Activated T-cell treated with anti-CD3 and anti-CD28 coated beads, Interleukin-2, amount 50 U/mL, for 72 hours (primary cell): ENCODE measurements at places on chromosomes 6 and 20. TPM values are rescaled to one million over a fixed set of nuclear protein-coding genes. Genes with fewer than 3 reads are reported as not detected.

DNA sequence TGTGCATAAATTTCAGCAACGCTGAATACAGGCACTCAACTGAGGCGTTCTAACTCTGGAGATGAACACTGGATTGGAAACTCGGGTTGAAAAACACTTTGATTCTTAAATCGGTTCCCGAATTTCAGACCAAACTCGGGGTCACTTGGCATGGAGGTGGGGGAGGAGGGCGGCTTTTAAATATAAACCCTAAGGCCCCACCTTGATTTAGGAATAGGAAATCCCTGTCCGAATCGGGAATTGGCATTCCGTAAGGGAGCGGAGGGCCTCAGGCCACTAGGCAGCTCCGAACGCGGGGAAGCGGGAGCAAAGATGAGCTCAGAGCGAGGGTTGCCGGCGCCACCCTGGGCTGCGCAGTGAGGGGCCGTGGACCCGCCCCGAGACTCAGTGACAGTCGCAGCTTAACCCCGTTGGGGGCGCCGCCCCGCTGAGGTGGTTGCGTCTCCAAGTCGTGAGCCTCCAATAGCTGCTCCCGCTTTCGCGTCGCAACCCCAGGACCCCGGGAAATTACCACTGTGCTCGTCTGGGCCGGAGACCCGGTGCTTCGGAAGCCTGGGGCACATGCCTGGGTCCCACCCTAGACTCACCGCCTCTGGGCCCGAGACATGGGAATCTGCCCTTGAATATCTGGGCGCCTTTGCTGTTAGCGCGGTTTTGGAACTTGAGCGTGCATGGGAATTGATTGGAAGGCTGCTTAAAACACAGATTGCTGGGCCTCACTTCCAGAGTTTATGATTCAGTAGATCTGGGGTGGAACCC, 4.6 kb upstream of the SIM1 start:
- DNase-seq = no peak

DNA sequence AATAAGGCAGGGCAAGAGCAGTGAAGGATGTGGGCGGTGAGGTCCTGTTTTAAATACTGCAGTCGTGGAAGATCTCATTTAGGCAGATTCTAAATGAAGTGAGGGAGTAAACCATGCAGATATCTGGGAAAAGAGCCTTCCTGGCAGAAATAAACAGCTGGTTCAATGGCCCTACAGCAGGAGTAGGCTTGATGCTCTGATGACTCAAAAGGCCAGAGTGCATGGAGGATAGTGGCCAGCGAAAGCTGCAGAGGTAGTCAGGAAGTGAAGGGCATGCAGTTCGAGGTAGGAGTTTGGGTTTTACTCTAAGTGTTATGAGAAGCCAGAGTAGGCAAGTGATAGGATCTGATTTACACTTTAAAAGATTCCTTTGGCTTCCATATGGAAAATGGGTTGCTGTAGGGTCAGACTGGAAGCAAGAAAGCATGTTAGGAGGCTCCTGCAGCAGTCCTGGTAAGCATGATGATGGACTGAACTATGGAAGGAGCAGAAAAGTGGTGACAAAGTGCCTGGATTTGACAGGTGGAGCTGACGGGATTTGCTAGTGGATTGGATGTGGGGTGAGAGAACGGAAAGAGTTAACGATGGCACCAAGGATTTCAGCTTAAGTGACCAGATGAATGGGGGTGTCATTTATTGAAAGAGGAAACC, 150.0 kb downstream of the GJA10 start:
- no peak for DNase-seq

Gene NKX2-4
- not detected for total RNA-seq

Gene MUC22
- not detected for total RNA-seq

Gene SLC9A8
- 19.0 TPM for total RNA-seq

- no peak for DNase-seq
These were observed 292.6 kb downstream of the GMDS start for GRCh38 chr6:1952740-1953360.

DNA sequence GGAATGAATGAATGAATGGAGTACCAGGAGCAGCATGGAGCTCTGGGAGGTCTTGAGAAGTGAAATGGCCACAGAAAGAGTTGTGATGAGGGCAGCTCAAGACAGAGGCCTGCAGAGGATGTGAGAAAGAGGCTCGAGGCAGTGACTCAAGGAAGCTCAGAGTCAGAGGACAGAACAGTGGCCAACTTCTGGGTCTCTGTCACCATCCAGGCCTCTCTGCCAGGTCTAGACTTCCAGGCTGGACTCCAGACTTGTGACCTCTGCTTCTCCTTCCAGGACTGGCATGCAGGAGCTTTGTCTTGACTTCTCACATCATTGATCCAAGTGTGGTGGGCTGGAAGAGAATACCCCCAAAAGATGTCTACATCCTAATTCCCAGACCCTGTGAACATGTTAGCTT, 119.8 kb downstream of the TOX2 start:
- no peak for DNase-seq

- DNase-seq = no peak
These were observed 11.9 kb upstream of the RBCK1 start for GRCh38 chr20:396252-396618.

GRCh38 chr6:130760006-130760405, 67.2 kb upstream of the SMLR1 start:
- DNase-seq = no peak

Gene PFDN4
- total RNA-seq = 49.1 TPM

- no peak for DNase-seq
These were observed 82.7 kb downstream of the SAMD3 start for GRCh38 chr6:130140084-130140483.

DNA sequence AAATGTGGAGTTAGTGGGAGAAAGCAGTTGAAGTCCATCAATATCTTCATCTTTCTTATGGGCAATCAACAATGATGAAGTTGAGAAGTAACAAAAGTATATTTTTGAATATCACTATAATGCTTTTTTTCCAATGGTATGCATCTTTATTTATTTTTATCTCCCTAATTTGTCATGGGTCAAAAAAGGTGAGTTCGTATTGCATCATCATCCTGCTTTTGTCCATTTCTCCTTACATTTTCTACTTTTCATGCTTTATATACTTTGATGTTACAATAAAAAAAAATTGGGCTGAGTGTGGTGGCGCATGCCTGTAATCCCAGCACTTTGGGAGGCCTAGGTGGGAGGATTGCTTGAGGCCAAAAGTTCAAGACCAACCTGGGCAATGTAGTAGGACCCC, 101.2 kb upstream of the STXBP5 start:
- DNase-seq = no peak

DNA sequence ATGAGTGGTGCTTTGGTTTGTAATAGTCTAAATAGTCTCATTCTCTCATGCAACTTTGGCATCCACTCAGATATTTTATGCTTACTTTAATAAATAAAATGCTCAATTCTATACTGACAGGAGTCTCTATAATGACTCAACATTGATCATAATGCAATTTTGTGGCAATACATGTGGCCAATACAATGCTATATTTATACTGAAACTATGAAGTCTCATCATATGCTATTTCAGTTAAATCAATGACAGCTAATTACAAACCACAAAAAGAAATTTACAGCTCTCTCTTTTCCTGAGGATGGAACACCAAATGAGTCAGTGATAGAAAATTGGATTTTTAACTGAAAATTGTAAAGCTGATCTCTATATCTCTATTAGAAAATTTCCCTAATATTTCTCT, 77.1 kb downstream of the WASF1 start:
- DNase-seq = no peak

Gene PROKR2
- not detected for total RNA-seq

Gene SNX21
- total RNA-seq = 2.4 TPM

Gene FGD2
- 1.4 TPM for total RNA-seq

GRCh38 chr6:10424040-10424439, 9.2 kb upstream of the TFAP2A start:
- no peak for DNase-seq

GRCh38 chr6:151388997-151389617, 2.3 kb downstream of the ZBTB2 start:
- DNase-seq = no peak

Gene DAAM2
- total RNA-seq = not detected

Gene SIRPD
- not detected for total RNA-seq

- DNase-seq = no peak
These were observed 66.6 kb downstream of the CLVS2 start for GRCh38 chr6:123062670-123063069.

GRCh38 chr6:2809015-2809414, 32.6 kb downstream of the SERPINB1 start:
- no peak for DNase-seq

DNA sequence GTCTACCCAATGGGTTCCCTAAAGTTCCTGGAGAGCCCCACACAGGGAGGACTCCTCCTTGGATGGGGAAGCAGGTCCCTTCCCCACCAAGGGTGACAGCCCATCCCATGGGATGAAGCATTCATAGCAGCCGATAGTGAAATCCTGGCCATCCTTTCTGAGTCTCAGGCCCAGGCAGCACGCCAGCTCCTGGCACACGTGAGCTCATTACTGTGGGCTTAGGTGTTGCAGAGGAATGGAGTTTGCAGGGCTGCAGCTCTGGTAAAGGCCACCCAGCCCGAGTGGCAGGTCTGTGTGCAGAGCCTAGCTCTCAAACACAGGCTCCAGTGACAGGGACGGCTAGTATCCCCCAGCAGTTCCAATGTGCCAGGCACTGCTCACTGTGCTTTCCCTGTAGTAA, 31.0 kb downstream of the SIRPA start:
- DNase-seq = no peak

DNA sequence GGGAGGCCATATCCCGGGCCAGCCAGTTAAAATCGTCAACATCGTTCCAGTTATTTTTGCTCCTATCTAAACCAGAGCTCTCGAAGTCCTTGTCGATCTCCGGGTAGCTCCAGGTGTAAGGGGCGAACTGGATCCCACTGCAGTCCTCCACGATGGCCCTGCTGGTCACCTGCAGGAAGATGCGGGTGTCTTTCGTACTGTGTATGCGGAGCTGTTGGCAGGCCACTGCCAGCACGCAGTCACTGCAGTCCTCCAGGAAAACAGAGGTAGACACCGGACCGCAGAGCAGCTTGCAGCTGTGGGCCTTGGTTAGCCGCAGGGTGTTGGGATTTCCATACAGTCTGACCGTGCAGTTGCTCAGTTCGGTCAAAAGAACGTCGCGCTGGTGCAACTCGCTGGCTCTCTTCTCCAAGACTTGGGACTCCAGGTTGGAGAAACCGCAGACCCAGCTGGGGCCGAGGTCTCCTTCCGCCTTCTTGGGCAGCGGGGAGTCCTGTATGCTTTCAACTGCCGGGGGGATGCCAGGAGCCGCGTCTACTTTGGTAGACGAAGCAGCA, 742 bp downstream of the TBCC start:
- DNase-seq = peak; percentile 57

DNA sequence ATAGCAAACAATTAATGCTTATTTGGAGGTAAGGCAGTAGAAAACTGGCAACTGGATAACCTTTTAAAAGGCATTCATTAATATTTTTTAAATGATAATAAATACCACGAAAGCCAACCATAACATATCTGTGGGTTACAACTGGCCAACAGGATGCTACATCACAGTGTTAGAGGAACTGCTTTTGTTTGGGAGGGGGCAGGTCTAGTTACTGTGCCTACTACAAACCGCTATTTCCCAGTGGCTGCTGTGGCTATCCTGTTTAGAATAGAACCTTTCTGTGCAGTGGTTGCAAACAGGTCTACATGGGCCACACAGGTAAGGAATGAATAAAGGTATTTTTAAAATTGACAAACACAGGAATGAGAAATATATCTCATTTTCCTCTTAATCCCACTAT, 976 bp downstream of the PIGT start:
- no peak for DNase-seq

GRCh38 chr6:85537055-85537494, 56.6 kb downstream of the SNX14 start:
- DNase-seq = no peak

Gene UST
- total RNA-seq = 1.6 TPM

GRCh38 chr6:20188630-20189075, 23.6 kb downstream of the MBOAT1 start:
- no peak for DNase-seq

Gene MMP24
- total RNA-seq = not detected

DNA sequence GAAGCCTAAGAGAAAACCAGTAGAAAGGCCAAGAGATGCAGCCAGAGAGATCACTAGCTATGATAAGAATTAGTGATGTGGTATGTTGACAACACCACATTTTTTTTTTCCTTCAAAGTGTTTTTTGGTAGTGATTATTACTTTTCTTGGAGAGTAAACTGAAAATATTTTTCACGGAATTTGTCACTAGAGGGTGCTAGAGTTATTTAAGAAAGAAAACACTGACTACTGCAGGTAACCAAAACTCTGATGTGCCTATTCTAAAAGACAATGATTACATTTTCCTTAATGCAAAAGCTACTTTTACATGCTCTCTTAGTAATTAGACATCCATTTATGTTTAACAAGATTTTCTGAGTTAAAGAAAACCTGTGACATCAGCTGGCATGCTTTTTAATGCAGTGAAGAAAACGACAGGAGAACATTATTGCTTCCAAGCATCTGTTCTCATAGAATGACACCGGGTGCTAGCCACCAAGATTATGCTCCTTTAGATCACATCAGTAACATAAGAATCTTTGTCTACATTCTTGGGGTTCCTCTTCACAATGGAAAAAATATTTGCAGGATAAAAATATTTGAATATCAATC, 28.8 kb downstream of the RWDD2A start:
- no peak for DNase-seq

DNA sequence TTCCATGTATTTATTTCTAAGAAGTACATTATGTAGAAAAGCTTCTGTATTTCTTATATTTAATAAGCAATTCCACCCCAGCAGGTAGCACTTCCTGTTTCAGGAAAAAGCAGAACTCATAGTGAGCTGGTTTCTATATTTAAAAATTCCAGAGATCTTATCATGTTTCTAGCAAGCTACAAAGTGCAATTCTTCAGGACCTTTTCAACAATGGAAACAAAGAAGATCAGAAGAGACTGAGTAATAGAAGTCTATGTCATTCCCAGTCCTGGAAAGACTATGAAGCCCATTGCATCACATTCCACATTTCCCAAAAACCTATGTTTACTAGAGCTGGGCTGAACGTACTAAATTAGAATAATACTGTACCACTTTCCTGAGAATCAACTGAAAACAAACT, 302.6 kb upstream of the NRSN1 start:
- no peak for DNase-seq

GRCh38 chr6:158793432-158793831, 25.7 kb downstream of the EZR start:
- no peak for DNase-seq

DNA sequence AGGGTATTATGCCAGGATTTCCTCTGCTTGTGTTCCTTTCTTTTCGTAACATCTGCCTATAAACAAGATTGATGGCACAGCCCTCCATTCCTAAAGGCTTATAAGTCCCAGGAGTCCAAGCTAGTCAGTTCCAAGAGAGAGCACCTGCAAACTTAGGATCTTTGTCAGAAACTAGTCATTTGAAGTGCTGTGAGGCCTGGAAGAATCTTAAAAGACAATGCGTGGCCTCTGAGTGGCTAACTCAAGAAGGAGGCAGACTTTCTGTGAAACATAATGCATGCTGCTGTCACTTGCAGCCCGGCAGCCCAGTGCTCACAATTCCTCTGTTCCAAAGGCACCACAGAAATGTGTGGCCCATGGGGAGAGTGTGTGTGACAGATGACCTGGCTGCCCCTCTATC, 135.0 kb upstream of the SUPT3H start:
- DNase-seq = no peak

Gene KCNQ5
- total RNA-seq = 6.1 TPM

- DNase-seq = no peak
These were observed 238.1 kb downstream of the HAO1 start for GRCh38 chr20:7702141-7702540.

Gene PSMB8
- 301 TPM for total RNA-seq
